ENCODE measurements at places on chromosomes 3 and 15. TPM values are rescaled to one million over a fixed set of nuclear protein-coding genes. Genes with fewer than 3 reads are reported as not detected.

GRCh38 chr15:29970402-29970695, 112.4 kb upstream of the GOLGA8J start:
- DNase-seq = no peak

DNA sequence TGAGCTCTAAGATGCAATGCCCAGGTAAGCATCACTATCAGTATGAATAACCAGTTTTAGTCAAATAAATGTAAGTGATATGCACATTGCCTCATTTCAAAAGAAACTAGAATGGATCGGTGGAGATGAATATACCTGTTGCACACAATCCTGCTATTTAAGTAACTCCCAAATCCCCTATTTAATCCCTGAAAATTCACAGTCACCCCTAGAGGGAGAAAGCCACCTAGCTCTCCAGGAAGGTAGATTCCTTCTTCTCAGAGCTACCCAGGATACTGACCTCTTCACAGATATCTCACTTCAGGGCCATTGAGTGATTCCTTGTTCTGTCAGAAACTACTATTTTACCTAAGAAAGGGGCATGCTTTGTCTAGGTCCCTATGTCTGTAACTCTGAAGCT, 11.7 kb downstream of the LSAMP start:
- no peak for DNase-seq

Gene ZNF660
- 11.4 TPM for polyA plus RNA-seq

Gene C3orf85
- 16.6 TPM for polyA plus RNA-seq

Gene NLGN1
- 2.2 TPM for polyA plus RNA-seq

Measured in right renal cortex interstitium (tissue), 3 donors.